Hematopoietic multipotent progenitor cell treated with erythropoietin and hydrocortisone succinate and interleukin-3 and kit ligand, for 8 days (in vitro differentiated cells): ENCODE measurements at places on chromosomes 12 and 14.

- DNase-seq = no peak
Observed at GRCh38 chr14:69680297-69680696, 68.9 kb downstream of the SUSD6 start.

- no peak for DNase-seq
Observed at GRCh38 chr12:91824991-91825390, 320.7 kb downstream of the BTG1 start.

GRCh38 chr14:89537911-89538310, 120.9 kb upstream of the FOXN3 start:
- DNase-seq = no peak

- no peak for DNase-seq
Observed at GRCh38 chr14:98143566-98143965, 1128.4 kb downstream of the BCL11B start.

DNA sequence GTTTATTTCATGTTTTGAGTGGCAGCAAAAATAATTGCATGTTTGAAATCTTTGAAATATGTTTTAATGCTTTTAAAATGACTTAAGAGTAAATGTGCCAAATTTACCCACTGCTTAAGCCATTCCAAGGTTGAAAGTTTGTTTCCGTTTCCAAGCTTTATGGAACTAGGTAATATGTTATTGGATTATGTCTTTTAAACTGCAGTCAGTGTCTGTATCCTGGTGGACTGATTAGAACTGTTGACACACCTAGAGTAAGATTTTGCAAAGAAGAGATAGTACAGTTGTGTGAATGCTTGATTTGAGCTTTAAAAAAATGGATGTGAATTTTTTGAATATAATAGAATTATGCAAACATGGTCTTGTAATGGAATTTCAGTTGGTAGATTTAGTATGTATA, 135.1 kb downstream of the DERA start:
- DNase-seq = no peak

DNA sequence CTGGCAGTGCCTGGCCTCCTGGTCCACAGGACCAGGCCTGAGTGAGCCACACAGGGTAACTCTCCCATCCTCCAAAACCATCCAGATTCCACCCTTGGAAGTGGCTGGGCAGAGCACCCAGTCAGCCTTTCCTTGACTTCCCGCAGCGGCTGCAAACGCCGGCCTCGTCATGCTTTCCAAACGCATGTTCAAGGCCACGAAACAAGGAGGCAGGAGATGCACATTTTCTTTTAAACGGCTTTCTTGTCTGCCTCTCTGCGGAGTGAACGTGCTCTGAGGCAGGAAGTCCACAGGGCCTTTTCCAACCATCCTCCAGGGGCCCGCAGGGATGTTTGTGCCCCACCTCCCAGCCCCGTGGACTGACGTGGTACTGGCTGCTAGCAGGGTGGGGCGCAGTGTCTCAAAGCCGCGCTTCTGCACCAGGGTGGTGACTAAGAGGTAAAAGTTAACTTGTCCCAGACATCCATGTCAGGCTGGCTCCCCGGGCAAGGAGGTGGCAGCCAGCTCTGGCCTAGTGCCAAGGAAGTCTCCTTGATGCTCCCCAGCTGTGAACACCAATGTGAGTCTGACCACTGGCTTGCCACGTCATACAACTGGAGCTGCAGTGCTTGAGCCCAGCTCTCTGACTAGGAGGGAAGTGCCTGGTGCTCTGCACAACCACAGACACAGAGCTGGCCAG, 45.0 kb downstream of the KCNA5 start:
- no peak for DNase-seq
